Neural progenitor cell (in vitro differentiated cells): ENCODE measurements at places on chromosomes 5 and 9. TPM values are rescaled to one million over a fixed set of nuclear protein-coding genes. Genes with fewer than 3 reads are reported as not detected.

DNA sequence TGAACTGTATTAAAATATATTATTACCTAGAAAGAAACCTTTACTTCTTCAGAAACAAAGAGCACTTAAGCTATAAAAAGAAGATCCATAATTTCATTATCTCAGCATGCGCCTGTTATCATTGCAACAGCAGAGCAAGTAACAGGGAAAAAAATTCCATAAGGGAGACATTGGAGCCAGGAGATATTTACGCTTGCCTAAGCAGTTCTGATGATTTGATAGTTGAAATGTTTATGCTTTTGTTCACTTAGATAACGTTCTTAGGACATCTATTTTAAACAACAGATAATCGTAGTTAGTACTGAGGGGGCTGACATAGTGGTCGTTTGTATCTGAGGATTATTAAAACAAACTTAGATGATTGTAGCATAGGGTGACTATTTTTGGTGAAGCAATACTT is 252.5 kb downstream of the NNT start:
- no peak for DNase-seq

DNA sequence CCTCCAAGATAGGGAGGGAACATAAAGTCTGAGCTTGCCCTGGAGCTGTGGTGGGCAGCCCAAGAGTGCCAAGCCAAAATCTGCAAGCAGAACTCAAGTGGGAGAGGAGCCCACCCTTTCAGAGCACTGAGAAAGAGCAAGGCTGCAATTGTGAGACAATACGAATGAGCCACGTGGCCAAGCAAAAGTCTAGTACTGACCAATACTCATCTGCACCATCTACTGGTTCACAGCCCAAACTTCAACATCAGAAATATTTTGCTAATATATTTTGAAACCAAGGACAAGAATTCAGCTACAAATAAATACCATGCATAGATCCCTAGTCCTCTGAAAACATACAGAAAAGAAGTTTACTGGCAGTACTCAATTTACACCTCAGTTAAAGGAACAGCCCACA is 696.2 kb upstream of the COX7C start:
- no peak for DNase-seq

- DNase-seq = no peak
These were observed 10.5 kb upstream of the NDST1 start for GRCh38 chr5:150497274-150497988.

DNA sequence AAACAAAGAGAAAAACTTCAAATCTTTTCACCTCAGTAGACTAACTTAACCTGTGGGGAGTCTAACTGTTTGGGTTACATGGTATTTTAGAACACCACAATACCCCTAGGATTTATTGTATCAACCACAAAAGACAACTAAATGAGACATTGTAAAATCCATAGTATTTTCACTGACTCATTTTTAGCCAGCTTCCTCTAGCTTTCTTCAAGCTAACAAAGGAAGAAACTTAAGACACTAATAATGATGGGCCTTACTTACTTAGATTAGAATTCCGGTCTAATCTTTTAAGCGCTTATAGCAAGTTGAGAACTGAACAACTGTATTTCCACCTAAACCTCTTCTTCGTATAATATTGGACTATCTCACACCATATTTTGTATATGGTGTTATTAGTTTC is 529.3 kb downstream of the DMRTA1 start:
- DNase-seq = no peak

DNA sequence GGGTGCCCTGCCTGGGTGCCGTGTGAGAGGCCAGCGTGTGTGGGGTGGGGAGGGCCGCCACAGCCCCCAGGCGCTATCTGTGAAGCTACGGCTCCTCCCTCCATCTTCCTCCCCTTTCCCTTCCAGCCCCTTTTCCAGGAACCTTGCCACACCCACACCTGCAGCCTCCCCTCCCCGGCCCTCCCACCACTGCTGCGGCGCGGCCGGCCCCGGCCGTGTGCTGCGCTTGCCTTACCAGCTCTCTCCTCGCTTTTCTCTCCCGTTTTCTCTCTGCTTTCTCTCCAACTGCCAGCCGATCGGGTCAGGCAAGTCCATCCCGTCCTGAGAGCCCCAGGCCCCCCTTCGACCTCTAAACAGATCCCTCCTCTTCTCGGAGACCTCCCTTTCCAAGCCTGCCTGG is 21.4 kb downstream of the GOLGA2 start:
- no peak for DNase-seq

- DNase-seq = peak; percentile 30
These were observed 140.3 kb upstream of the IER5L start for GRCh38 chr9:129318121-129319075.

- peak; percentile 14 for DNase-seq
These were observed 462.2 kb downstream of the RASEF start for GRCh38 chr9:82600536-82601292.

- DNase-seq = no peak
These were observed 256.5 kb upstream of the FBXL7 start for GRCh38 chr5:15243301-15244020.

- DNase-seq = no peak
These were observed 924 bp upstream of the NEURL1B start for GRCh38 chr5:172640139-172640538.

GRCh38 chr9:124617477-124618141 is 110.4 kb upstream of the NR5A1 start:
- peak; percentile 83 for DNase-seq

GRCh38 chr5:174911118-174911517 is 186.7 kb downstream of the MSX2 start:
- DNase-seq = no peak

DNA sequence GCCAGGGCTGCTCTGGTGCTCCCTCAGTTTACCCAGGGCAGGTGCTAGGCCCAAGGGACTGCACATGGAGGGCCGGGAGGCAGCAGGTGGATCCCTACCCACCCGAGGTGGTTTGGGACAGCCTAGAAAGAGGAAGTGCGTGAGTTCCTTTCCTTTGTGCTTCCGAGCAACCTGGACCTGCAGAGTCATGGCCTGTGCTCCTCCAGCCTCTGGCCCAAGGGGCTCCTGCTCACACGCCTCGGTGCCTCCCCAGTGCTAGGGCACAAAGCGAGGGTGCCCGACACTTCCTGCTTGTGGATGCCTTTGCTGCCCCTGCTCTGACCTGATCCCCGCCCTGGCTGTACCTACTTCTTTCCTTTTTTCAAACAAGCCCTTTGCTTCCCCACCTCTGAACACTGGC is 79.3 kb downstream of the RXRA start:
- DNase-seq = no peak

- peak; percentile 11 for DNase-seq
These were observed 26.0 kb downstream of the EGFLAM start for GRCh38 chr5:38284384-38284783.

GRCh38 chr5:168693297-168693696 is 114.1 kb upstream of the PANK3 start:
- no peak for DNase-seq

- peak; percentile 19 for DNase-seq
These were observed 85.8 kb downstream of the NUDT12 start for GRCh38 chr5:103476811-103477210.

DDX4 gene
- total RNA-seq = 0.09 TPM in 1 of 2 replicates, not detected in the other

AJM1 gene
- 0.77 TPM in 1 of 2 replicates, not detected in the other for total RNA-seq

CNOT6 gene
- total RNA-seq = 28.6 and 38.5 TPM in 2 replicates

ZFP37 gene
- 13.3 and 14.1 TPM in 2 replicates for total RNA-seq

WASHC1 gene
- total RNA-seq = 4.3 and 8.4 TPM in 2 replicates

HMCN2 gene
- 0.15 and 0.40 TPM in 2 replicates for total RNA-seq

NR2F1 gene
- total RNA-seq = 9.1 and 21.1 TPM in 2 replicates

LYSMD3 gene
- total RNA-seq = 8.2 and 16.3 TPM in 2 replicates

DOK3 gene
- 0.54 and 0.93 TPM in 2 replicates for total RNA-seq

SOHLH1 gene
- not detected in 2 replicates for total RNA-seq
